Activated CD4-positive, alpha-beta T cell treated with anti-CD3 and anti-CD28 coated beads for 4 hours (primary cell): ENCODE measurements at places on chromosomes 1 and 21.

DNA sequence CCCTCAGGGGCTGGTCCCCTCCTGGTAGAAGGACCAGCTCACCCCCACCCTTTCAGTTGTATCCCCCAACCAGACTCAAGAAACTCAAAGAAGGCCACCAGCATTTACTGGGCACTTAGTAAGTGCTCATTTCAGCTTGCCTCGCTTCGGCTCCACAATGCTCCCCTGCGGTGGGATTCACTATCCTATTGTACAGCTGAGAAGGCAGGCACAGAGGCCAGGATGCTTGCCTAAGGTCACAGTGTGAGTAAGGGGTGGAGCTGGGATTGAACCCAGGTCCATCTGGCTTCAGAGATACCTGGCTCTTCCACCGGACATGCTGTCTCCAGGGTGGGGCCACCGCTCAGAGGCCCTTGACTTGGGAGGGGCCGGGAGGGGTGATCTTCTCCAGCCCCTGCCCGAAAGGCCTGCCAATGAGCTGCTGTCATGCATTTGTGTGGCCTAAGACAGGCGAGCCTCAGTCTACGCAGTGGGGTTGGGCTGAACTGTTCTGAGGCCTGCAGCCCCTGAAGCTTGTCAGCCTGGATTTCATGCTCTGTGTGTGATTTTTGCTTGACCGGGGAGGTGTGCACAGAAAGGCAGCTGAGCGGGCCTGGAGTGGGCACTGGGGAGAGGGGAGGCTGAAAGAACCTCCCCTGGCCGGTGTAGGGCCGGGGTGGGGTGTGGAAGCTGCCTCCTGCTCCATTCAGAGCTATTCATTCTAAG is 48.1 kb downstream of the DMRTB1 start:
- DNase-seq, result no peak

DNA sequence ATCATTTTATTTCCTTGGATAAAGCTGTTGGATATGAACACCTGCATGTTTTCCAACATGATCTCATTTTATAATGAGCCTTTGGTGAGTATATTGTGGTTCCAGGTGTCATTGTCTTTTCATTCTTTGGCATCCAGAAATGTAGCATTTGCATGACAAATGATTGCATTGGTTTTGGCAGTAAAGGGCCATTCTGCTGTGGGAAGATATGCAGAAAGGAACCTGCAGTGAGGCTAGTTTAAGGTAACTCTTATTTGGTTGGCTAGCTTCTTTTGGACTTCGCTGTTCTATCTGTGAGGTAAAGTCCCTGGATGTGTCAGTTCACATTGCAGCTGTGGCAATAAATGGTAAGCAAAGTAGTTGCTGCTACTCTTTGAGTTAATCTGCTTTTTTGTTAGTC is 343.0 kb downstream of the AMY1C start:
- no peak for DNase-seq

DNA sequence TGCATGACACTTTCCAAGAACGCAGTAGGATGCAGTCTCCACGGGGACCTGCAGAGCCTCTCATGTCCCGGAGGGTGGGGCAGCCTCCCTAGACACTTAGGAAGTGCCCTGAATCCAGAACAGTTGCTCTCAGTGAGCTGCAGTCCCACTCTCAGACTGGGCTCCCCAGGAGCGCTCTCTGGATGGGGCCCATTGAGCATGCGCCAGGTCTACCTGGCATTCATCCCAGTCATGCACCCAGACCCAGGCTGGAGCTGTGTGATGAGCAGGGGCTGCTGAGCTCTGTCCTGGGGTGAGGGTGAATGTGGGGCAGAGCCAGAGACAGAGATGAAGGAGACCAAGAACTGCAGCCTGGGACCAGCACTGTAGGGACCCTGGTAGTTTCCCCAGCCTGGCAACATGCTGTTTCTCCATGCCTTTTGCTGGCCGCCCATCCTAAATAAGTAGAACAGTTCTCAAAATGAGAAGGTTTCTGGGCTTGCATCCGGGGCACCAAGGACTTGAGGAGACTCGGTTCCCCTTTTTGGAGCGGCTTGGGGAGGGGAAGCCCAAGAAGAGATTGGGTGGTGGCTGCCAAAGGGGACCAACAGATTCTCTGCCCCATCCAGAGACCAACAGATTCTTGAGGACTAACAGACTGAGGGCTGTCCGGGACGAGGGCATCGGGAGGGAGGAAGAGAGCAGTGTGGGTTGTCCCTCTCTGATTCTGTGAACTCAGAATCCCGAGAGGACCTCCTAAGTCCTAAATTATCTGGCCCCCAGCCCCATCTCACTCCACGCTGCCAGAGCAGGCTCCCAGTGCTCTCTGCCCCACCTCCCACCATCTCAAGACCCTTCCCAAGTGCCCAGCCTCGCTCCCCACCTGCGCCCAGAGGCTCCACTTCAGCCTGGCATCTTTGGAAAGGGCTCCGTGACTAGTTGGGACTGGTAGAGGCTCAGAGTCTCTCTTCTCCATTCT is 1.0 kb upstream of the PGLYRP4 start:
- DNase-seq, result no peak

DNA sequence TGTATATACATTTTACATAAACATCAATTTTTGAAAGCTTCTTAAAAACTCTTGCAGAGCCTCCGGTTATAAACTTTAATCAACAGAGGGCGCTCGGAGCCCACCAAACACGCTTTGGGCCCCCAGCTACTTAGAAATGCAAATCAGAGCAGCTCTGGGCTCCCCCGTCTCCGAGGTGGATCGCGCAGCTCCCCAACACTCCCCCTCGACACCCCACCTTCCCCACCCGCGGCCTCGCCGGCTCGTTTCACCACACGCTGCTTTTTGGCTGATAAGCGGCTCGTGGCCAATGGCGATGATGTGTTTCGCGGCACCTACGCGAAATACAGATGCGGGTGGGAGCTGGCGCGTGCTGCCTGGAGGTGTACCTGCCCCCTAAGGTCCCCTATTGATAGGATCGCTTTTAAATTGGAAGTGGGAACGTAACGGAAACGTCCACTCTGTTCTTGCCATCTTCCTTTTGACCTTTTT is 1.7 kb upstream of the KIF26B start:
- DNase-seq, result peak; percentile 52

DNA sequence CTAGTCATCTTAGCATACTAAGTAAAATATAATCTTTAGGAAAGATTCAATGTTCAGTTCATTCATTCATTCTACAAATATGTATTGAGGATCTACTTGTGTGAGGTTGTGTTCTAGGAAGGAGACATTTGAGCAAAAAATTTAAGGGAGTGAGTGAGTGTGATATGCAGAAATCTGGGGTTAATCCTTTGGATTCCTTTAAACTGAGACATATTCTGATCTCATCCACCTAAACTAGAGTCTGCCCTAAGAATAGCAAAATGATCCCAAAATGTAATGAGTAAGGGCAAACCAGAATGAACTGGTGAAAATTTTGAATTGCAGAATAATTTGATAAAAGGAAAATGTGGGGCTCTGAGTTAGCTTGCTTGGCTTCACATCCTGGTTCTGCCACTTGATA is 8.6 kb downstream of the UBE2U start:
- DNase-seq, result no peak

DNA sequence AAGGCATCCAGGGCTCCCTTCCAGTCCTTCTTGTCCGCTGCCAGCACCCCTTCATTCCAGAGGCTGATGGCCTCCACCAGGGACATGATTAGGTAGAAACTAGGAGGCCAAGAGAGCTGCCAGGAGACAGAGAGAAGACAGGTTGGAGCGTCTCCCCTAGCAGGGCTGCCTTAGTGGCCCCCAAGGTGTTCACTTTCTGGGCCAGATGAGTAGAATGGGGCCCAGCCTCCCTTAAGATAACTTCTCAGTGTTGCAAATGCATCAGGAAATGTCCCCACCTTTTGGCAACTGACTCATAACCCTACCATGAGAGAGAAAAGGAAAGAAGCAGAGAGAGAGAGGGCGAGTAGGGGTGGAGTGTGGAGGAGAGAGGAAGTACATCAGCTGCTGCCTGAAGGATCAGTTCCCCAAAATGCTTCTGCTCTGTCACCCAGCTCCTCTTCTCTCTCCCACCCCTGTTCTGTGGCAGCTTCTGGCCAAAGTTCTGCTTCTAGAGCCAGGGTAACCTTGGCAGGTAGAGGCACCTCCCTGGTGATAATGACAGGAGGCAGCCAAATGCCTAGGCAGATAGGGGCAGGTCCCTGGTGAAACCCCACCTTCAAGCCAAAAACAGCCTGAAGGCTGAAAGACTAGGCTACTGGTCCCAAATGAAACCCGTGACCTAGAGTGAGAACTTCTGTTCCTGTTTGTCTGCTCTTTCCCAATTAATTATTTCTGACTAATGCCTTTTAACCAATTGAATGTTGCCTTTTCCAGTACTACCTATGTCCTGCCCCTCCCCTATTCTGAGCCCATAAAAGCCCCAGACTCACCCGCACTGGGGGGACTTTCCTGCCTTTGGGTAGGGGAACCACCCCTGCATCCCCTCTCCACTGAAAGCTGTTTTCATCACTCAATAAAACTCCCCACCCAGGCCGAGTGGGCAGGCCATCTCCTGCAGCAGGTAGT is at the start of gene NCF2:
NCF2 (minus strand) TSS at position 216 of the 948 bp plus-strand sequence; CDS start at position 86, 130 bp downstream.
- DNase-seq, result peak; percentile 12

- DNase-seq, result no peak
Observed at GRCh38 chr1:184648856-184649201, 105.8 kb downstream of the EDEM3 start.

DNA sequence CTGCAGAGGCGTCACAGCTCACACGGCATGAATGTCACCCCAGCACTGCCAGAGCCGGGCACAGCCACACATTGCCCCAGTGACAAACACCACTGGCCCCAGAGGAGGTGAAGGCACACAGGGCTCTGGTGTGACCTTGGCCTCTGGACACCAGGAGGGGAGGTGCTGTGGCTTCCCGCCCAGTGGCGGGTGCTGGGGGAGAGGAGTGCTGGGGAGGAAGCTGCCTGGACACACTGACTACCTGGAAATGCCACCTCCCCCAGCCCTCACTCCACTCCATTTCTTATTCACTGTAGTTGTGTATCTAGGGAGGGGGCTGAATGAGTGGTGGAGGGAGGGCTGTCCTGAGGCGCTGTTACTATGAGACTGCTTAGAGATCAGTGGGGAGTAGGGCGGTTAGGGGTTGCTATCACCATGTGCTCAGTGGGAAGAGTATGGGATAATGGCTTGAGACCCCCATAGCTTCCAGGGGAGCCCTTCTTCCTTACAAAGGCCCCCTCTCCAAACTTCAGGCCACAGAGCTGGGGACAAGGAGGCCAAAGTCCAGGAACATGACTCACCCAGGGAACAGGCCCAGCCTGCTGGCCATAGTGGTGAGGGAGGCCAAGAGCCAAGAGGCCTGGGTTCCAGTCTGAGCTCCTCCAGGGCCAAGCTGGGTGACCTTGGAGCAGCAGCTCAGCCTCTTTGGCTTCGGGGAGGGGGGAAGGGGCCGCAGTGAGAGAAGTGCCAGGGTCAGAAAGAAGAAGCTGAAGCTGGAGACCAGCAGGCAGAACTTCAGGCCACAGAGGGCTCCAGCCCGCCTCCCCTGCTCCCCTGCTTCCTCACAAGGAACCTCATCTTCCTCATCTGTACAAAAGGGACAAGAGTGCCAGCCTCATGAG is 40.1 kb downstream of the AHDC1 start:
- DNase-seq, result no peak
